ENCODE measurements at places on chromosomes 16 and 17.

DNA sequence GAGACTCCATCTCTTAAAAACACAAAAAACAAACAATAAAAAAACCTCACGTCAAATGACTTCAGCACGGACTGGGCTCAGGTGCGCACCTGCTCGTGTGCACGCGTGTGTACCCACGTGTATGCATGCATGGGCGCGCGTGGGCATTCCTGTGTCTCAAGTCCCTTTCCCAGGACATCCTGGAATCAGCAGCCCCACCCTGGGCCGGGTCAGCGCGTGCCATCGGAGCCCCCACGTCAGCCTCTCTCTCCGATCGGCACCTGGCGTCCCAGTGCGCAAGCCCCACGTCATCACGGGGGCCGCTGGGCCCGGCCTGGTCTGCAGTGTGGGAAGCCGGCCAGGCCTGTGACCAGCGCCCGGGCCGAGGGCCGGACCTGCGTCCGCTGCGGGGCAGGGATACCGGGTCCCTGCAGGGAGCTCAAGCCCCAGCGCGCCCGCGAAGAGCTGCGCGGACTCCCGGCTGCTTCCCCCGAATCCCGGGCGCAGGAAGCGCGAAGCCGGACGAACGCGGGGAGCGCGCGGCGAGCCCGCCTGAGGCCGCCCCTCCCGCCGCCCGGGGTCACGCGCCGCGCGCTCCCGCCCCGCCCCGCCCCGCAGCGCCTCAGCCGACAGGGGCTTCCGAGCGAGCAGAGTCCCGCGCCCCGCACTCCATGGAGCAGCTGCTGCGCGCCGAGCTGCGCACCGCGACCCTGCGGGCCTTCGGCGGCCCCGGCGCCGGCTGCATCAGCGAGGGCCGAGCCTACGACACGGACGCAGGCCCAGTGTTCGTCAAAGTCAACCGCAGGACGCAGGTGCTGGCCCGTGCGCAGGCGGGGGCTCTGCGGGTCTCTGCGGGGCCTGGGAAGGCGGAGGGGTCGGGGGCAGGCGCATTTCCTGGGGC, at the start of gene FN3K:
TSS of gene FN3K (plus strand) at position 629 of the 880 bp plus-strand sequence. CDS start at position 651, 22 bp downstream.
- no peak for DNase-seq

DNA sequence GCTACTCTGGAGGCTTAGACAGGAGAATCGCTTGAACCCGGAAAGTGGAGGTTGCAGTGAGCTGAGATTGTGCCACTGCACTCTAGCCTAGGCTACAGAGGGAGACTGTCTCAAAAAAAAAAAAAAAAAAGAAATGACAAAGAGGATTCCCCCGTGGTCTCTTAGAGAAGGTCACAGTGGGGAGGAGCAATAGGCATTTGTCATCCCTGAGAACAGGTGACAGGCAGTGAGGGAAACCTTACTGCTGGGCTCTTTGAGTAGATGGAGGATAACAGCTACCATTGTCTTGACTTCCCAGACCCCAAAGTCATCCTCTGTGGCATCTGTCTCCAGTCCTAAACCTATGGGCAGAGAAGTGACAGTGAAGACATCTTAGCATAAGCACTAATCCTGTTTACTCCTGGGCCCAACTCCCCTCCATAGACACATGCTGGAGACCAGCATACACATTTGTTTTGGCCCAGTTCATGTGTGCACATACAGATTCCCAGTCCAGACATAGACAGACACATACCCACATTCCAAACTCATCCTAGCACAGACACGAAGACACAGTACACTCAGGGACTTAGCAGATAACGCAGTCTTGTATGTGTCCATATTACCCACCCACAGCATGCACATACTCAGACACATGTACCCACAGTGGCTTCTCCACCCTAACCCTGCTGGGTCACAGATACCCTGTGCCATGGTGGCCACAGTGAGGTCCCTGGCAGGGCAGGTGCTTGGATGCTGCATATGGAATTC, 2.7 kb downstream of the ESRP2 start:
- DNase-seq, result no peak

DNA sequence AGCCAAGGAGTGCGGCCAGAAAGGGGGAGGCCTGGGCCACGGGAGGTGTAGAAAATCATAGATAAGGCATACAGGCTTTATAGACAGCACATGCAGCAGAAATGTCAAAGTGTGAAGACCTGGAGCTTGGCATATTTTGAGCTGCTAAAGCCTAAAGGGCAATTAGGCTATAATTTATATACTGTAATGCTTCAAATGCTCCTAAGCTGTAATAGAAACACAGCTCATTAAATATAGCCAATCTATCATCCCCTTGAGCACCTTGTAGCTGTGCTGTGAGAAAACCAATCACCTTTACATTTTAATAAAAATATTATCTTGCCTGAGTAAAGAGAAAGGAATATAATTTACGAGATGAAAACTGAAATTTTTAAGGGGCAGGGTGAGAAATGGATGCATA, 97.9 kb upstream of the NOG start:
- DNase-seq, result no peak

DNA sequence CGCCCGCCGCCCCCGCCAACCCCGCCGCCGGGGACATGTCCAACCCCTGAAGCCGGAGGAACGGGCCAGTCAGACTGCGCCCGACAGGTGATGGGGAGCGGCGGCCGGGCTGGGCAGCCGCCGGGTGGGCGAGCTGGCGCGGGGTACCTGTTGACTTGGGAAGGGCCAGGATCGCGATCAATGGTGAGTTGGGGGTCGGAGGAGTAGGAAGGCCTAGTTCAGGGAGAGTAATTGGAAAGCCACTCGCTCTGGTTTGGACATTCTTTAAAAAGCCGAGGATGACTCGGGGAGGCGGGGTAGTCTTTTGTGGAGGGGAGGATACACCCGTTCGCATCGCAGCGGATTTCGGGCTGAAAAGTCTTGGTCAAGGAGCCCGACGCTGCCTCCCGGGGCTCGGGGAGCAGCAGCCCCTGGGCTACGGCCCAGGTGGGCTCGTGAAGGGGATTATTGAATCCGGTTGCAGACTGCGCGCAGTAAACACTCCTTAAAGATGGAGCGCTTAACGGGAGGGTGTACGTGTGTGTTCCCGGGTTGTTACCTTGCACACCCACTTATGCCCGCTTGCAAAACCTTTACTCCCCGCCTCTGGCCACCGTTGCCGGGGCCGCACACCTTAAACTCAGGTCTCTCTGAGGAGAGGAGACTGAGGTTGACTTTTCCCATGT, 123.8 kb downstream of the GOSR1 start:
- DNase-seq, result peak; percentile 21

DNA sequence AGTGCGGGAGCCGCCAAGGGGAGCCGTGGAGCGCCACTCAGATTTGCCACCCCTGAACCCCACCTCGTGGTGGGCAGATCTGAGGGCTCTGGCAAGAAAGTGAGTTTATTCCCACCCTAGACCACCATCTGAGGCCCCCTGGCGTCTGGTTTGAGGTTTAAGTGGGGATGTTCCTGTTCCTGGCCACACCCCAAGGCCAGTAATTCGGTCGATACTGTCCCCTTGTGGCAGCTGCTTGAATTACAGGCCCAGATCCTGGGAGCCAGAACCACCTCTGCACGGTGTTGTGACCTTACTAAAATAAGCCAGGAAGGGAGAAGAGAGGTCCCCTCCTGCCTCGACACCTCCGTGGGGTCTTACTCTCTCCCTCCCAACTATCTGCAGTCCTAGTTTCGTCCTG, 3.3 kb upstream of the LAT start:
- peak; percentile 67 for DNase-seq

DNA sequence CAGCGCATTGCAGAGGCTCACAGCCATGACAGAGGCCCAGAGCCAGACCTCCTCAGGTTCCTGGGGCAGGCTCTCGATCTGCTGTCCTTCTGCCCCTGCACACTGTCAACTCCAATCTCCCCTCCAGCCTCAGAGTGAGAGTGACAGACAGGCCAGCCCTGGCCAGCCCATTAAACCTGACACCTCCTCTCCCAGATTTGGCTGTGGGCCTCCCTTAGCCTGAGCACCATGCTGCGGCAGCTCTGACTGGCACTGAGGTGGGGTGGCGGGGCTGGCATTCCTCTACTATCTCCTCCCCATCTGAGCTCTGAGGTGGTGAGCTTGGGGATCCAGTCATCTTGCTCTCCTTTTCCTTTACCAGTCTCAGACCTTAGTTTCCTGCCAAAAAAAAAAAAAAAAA, 15.5 kb upstream of the C1QL1 start:
- DNase-seq, result no peak

GRCh38 chr16:70573451-70574121, 50.0 kb downstream of the SF3B3 start:
- no peak for DNase-seq

All from activated CD4-positive, alpha-beta T cell treated with anti-CD3 and anti-CD28 coated beads, Interleukin-10, Interleukin-2, amounts not matched to agents 100 ng/mL and 50 ng/mL, durations not matched to agents 16 hours and 8 hours (primary cell).